Fibroblast of skin of scalp (primary cell): ENCODE measurements at places on chromosomes 11 and 22.

DNA sequence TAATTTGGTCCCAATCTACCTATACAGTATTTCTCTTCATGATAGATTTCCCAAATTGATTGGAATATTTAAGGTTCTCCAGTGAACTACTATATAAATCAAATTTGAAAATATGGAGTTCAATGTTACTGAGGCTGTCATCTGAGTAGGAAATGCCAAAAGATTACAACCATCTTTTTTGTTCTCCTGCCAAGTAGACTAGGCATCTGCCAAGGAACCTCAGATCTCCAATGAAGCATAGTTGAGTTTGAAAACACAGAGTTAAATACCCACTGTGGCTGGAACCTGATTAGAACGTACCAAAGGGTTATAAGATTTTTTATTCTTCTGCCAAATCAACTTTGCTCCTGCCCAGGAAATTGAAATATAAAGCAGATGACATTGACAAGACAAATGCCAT is 330.9 kb downstream of the CNTN5 start:
- peak; percentile 27 for DNase-seq

GRCh38 chr22:25023879-25024278 is 71.4 kb downstream of the KIAA1671 start:
- DNase-seq = no peak

GRCh38 chr11:65817312-65817834 is 16.4 kb upstream of the SNX32 start:
- peak; percentile 37 for DNase-seq

- peak; percentile 80 for DNase-seq
Observed at GRCh38 chr11:29333993-29334775, 682.6 kb downstream of the KCNA4 start.

- DNase-seq = no peak
Observed at GRCh38 chr11:64165481-64165841, 452 bp downstream of the MACROD1 start.

DNA sequence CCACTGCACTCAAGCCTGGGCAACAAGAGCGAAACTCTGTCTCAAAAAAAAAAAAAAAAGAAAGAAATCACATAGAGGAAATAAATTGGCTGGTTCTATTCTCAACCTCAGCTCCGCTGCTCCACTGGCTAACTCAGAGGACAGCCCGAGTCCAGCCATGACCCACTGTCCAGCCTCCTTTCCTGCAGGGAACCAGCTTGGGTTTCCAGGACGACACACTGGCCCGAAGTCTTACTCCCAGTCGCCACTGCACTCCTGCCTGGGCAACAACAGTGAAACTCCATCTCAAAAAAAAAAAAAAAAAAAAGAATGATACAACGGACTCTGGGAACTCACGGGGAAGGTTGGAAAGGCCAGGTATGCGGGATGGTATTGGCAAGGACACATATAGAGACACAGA is 31.5 kb downstream of the APOL3 start:
- no peak for DNase-seq

DNA sequence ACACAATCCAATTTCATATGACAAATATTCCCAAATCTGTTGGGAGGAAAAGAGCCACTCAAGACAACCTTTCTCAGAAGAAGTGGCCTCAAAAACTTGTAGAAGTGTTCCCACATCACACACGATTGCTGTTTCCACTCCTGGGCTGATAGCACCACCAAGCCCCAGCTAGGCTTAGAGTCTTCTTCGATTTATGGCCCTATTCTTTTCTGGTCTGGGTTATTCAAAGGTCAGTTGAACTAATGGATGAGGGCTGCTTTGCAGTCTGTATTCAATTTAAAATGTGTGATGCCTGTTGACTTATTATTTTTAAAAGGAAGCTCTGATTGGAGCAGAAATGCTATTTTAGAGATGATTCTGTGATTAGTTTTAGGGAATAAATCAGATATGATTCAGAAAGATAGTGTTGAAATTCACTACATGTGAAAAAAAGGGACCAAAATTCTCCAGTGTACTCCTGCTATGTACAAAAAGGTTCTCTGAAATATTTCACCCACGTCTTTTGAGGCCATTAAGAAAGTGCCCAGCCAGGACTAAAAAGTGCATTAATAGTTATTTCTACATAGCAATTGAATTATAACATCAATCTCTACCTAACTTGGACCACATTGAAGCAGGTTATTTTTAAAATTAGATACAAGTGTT is 57.3 kb upstream of the SPON1 start:
- no peak for DNase-seq

DNA sequence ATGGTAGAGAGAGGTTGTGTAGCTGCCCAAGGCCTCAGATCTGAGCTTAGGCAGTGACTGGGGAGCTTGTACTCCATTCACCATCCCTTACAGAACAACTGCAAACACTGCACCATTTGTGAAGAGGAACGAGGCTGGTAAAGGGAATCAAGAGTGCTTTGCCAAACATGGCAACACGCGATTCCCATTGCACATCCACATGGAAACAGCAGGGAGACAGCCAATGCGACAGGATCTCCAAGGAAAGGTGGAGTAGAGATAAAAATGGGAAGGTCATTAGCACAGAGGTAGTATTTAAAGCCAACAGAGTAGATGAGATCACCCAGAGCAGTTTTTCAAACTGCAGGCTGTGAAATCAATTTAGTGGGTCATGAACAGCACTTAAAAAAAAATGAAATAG is 42.0 kb downstream of the TCF20 start:
- no peak for DNase-seq

DNA sequence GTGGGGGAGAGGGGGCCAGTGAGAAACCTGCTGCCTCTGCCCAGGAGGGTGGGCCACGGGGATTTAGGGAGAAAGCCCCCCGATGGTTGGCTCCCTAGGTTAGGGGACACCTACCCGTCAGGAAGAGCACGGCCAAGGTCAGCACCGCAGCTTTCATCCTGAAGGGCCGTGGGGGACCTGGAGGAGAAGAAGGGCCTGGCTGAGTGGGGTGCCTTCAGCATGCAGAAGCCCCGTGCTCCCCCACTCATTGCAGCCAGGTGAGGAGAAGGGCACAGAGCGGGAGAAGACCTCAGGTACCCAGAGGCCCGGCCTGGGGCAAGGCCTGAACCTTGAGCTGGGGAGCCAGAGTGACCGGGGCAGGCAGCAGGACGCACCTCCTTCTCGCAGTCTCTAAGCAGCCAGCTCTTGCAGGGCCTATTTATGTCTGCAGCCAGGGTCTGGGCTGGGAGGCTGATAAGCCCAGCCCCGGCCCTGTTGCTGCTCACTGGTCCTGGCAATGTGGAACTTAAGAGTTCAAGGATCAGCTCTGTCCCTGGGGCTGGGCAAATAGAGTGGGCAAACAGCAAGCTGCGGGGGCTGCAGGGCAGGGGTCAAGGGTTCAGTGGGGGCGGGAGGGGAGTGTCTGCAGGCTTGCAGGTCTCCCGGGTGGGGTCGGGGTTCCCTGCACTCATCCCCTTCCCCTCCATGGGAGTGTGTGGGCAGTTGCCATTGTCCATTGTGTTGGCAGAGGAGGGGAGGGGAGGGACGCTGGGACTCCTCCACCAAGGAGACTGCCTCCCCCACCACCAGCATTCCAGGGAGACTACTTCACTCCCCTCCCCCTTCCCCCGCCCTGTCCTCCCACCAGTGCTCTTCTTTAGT is at the start of gene APOA1:
Gene APOA1, minus strand, starts transcription at position 392 of the 861 bp plus-strand sequence. Its CDS starts 235 bp downstream, at position 157.
- DNase-seq = peak; percentile 32

DNA sequence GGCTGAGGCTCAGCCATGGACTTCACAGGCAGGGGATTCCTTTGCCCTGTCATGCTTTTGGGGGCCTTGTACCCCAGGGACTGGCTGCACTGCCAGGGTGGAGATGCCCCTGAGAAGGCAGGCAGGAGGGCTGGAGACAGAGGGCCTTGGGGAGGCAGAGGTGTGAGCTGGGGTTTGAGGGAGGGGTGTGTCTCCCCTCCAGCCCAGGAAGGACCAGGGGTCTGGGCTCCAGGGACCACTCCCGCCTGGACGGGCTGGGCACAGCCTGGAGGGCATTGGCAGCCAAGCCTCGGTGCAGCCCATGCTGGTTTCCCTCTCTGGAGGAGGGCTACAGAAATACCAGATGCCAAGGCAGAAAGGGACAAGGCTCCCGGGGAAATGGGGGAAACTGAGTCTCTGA is 19.5 kb downstream of the OTUB1 start:
- DNase-seq = no peak

DNA sequence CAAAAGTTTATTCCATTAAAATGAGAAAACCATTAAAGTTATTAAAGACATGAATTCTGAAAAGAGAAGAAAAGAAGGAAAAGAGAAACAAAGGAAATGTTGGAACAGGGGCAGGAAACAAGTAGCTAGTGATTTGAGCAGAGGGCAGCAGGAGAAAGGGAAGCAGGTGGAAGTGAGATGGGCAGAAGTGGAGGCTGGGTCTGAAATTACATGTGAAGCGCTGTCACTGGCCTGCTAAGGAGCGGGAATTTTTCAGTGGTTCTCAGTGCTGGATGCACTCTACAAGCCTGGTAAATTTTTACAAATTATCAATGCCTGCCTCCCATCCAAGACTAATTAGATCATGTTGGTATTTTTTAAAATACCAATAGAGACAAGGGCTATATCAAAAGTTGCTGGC is 48.4 kb downstream of the NOX4 start:
- DNase-seq = no peak

DNA sequence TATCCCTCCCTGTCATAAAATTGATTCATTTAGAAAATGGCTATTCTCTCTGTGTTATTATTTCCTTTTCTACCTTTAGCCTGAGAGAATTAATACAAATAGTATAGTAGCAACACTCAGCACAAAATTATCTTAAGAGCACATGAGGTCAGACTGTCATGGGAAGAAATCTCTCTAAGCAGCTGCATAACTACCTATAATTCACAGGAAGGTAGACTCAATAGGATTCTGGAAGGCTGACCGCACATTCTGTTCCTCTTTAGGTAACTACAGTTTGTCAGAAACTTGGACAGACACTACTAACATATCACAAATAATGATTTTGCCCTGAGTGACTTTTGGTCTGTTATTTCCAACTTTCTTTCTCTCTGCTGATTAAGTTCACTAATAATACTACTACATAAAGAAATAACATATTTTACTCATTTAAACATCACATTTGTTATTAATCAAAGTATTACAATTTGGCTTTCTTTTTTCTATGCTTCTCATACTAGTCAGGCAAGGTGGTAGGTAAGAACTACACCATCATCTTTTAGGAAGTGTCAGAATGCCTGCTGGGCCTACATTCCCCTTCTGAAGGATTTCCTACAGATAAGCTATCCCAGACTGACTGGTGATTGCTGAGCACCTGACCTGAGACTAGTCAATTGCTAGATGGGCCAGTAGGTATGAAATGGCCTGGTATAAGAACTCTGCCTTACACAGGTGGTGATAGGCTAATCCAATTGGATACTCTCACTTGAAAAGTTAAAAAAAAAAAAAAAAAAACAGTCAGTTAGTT is 325.1 kb downstream of the DLG2 start:
- no peak for DNase-seq

- peak; percentile 65 for DNase-seq
Observed at GRCh38 chr11:88538098-88538497, 200.6 kb upstream of the CTSC start.

GRCh38 chr11:12090761-12091258 is 19.6 kb upstream of the MICAL2 start:
- DNase-seq = no peak

DNA sequence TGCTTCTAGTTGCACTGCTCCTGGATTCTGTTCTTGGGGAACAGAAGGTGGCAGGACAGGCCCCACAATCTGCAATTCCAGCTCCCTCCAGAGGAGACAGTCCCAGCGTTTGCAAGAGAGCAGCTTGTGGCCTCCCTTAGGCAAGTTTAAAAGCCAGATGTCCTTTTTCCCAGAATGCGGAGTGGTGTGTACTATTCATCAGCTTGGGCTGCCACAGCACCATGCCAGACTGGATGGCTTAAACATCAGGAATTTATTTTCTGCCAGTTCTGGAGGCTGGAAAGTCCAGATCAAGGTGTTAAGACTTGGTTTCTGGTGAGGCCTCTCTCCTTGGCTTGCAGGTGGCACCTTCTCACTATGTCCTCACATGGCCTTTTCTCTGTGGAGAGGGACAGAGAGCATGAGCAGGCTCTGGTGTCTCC is 11.7 kb downstream of the MIAT start:
- peak; percentile 62 for DNase-seq

DNA sequence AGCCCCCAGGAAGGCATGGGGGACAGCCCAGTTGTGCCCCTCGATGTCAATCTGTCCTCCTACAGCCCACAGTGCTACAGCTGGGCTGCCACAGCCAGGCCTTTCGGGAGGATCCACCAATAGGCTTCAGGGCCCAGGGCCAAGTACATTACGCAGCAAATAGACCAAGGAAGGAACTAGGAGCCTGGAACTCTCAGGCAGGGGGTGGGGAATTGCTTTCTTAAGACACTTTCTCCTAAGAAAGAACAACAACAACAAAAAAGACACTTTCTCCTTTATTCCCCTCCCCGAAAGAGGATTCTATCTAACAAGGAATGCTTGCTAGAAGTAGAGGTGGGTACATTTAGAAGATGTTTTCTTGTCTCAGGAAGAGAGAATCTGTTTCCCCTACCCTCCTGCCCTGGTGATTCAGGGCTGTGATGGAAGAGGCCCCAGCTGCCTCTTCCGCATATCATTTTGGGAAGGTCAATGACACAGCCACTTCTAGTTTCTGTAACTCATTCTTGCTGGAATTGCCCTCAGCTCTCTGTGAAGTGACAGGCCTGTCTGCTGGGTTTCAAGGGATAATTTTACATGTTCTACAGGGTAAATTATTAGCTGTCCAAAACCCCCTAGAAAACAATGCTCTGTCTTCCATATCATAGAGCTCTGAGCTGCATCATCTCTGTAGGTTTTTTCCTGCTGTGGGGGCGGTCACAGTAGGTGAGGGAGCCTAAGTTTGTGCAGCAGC is 6.0 kb upstream of the MALAT1 start:
- peak; percentile 86 for DNase-seq

DNA sequence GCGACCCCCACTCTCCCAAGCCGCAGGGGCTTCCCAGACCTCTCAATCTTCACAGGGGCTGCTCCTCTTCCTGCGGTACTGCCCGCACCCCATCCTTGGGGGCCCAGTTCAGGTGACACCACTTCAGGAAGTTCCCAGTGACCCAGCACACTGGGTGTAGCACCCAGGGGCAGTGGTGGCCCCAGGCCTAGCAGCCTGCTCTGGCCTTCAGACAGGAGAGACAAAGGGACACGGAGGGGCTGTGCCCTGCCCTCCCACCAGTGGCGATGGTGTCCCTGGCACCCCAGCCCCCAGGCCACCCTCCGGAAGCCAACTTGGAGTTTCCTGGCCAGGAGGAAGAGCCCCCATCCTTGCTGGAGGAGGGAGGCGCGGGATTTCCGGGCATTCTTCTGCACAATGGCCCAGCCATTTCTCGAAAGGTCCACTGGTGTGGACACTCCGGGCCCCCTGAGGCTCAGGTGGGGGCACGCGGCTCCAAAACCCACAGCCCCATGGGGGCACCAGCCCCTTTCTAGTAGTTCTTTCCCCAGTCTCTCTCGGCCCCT is 978 bp upstream of the CLDN5 start:
- DNase-seq = no peak
